CD4-positive, alpha-beta T cell treated with Interleukin-15 for 4 hours (primary cell): ENCODE measurements at places on chromosomes 13 and 19.

DNA sequence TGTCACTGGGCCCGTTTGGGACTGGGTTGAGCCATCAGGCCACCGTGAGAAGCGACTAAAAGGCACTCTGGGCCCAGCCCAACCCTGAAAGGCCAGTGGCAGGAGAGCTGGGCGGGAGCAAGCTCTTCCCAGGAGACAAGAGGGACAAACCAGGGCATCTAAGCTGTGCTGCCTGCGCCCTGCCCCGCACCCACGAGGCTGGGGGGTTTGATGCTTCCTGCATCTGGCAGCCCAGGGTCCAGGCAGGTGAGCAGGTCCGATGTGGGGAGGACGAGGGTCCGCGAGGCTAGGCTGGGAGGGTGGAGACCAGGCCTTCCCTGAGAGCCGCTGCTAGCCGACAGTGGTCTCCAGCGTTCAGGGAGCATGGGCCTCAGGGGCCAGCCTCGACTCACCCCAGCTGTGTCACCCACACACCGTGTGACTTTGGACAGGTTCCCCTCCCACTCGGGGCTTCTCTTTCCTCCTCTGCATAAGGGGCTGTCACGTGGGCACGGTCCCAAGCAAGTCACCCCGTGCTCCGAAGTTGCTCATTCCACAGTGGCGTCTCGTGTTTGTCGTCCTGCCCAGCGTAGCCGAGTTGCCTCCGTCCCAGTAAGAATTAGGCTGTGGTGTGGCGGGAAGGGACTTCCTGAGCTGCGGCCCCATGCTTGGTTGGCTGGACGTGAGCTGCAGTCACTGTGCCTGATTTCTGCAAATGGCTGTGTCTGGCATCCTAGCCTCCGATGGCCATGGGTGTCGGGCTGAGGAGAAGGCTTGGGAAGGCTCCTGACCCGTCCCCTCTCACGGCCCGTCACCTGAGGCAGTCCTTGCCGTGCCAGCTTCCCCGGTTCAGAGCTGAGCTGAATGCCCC lies 15.8 kb downstream of the PLIN4 start:
- no peak for DNase-seq

GRCh38 chr13:106883976-106884375 lies 316.0 kb upstream of the ARGLU1 start:
- no peak for DNase-seq

GRCh38 chr13:27659145-27659865 lies 37.6 kb downstream of the POLR1D start:
- DNase-seq = no peak

DNA sequence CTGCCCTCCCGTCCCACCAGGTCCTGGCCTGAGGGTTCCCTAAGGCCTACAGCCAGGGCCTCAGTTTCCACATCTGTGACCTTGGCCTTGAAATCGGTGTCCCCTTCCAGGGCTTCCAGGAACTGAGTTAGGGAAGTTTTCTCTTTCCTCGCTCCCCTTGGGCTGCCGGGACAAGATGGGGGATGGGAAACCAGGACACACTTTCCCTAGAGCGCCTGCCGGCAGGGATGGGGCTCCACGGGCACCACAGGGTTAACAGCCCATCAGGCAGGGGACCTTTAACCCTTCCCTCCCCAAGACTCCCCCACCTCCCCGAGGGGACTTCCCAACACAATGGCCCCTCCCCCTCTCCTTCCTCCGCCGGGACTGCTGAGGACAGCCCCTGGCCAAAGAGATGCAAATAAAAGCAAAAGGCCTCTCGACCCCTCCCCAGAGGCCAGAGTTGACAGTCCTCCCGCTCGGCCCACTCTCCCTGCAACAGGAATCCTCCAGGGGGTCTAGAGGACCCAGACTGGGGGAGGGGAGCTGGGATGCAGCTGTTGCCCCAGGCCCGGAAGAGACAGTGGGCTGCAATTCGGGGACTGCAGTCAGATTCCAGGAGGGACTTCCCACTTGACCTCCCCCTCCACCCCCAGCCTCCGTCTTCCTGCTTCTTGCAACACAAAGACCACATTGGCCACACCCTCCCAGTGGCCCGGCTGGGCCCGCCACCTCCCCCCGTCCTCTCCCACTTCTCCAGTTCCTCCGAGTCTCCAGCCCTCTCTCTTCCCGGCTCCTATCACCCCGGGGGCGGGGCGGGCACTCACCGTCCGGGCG lies 3.4 kb downstream of the BBC3 start:
- no peak for DNase-seq

DNA sequence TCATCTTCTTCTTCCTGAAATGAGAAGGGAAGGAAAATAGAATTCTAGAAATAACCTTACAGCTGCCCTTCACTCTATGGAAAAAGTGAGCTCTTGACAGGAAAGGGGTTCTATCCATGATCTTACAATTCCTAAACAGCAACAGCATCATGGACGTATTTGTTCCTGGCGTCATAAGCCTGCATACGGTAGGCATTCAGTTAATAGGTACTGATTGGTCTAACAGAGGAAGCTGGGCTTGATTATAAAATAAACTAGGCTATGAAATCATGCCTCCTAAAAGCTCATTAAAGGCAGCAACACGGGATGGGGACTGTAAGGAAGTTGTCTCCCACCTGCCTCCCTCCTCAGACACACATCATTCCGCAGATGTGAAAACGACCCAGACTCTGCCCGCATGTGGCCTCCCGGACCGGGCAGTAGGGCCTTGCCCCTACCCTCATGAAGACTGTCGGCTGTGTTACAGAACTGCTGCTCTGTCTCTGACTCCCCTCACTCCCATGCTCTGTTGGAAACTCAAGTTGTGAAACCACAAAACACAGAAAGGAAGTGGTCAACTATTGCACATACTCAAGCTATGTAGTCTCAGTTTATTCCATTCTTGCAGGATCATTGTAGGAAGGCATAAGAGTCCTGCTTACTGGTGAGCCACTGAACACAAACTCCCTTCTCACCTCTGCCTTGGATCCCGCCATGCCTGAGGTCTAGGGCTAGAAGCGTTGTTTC lies 129.8 kb downstream of the DLEU7 start:
- peak; percentile 13 for DNase-seq

DNA sequence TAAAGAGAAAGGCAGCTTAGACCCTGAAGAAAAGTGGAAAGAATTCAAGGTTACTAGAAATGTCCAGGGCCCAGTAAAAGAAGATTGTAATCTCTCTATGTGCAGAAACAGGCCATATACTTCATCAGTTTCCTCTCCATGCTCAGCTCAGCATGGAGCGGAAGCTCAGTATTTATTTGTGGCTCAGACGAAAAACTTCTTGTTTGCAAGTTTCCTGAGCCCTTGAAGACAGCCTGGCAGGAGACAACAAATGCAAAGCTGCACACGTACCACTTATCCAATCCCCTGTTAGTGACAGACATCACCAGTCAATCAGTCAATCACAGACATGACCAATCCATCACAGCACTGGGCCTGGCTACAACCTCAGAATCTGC lies 8.1 kb upstream of the KLF2 start:
- no peak for DNase-seq

- no peak for DNase-seq
These were observed 17.7 kb downstream of the POLRMT start for GRCh38 chr19:615619-616018.

DNA sequence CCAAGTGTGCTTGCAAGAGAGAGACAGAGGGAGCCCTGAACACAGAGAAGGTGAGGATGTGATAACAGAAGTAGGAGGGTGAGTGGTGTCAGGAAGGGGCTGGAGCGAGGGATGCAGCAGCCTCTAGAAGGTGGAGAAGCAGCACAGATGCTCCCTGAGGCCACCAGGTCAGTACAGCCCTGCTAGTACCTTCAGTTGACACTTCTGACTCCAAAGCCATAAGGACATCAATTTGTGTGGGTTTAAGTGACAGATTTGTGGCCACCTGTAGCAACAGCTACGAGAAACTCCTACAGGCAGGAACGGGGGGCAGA lies 6.9 kb downstream of the ERICH4 start:
- no peak for DNase-seq

GRCh38 chr13:93755341-93755740 lies 528.7 kb downstream of the GPC6 start:
- DNase-seq = no peak

- DNase-seq = peak; percentile 43
These were observed 15.4 kb upstream of the MATK start for GRCh38 chr19:3801412-3802096.

- DNase-seq = peak; percentile 43
These were observed 697 bp upstream of the DGKH start for GRCh38 chr13:42047561-42048341.
